Non-pigmented ciliary epithelial cell (primary cell): ENCODE measurements at places on chromosomes 11 and 22.
A peak's percentile ranks its signal among the peaks of the same experiment; 100 is the strongest.

- no peak for DNase-seq
Observed at GRCh38 chr11:17443000-17443399, 33.6 kb downstream of the ABCC8 start.

- DNase-seq, result no peak
Observed at GRCh38 chr11:576811-577610, 741 bp downstream of the PHRF1 start.

GRCh38 chr22:46609175-46609690 lies 11.0 kb upstream of the GRAMD4 start:
- no peak for DNase-seq

GRCh38 chr11:85884581-85885021 lies 29.4 kb downstream of the CCDC83 start:
- no peak for DNase-seq

DNA sequence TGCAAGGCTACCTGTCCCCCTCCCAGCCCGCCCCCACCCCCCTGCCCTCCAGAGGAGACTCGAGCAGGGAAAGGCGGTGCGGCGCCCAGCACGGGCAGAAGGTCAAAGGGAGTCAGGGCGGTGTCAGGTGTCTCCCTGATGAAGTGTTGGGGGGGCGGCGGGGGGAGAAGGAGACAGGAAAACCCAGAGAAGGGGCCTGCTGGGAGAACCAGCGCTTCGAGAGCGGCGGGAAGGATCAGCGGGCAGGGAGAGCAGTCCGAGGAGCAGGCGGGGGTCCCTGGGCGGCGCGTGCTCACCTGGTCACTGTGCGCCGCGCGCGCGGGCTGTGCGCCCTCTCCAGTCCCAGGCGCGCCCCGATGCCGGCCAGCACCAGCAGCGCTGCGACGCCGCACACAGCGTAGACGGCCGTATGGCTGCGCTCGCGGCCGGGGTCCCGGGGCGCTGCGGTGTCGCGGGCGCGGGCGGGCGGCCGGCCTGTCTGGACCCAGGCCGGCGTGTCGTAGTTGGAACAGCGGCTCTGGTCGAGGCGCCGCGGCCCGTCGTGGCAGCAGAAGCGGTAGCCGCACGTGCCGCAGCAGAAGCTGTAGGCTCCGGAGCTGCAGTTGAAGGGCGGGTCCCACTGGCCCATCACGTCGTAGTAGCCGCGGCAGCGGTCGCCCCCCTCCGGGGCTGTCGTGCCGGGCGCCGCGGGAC lies 886 bp downstream of the SHISA8 start:
- DNase-seq, result no peak

DNA sequence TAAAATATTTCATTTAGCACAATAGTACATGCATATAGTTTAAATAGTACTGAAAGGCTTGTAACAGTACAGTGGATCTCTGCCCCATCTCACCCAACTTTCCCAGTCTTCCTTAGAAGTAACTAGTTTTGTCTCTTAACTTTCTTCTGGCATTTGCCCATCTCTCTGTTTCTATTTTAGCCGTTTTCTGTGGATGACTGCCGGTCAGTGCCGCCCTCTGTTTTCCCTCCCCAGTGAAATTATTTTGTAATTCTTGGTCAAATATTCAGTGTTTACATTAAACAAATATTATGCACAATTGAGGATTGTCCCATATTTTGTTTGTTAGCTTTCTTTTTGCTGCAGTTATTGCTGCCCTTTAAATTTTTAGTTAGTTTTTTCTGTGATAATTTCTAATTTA lies 8.3 kb downstream of the PDHX start:
- DNase-seq, result no peak

- peak; percentile 86 for DNase-seq
Observed at GRCh38 chr11:35030716-35031213, 108.2 kb upstream of the CD44 start.

- DNase-seq, result peak; percentile 9
Observed at GRCh38 chr11:18115360-18116127, 9.7 kb upstream of the SAAL1 start.

- no peak for DNase-seq
Observed at GRCh38 chr11:69054397-69055211, 5.9 kb downstream of the TPCN2 start.

- DNase-seq, result no peak
Observed at GRCh38 chr11:125756050-125756449, 10.0 kb downstream of the PATE1 start.

- DNase-seq, result no peak
Observed at GRCh38 chr11:115256397-115257197, 247.6 kb downstream of the CADM1 start.

- no peak for DNase-seq
Observed at GRCh38 chr11:9664276-9665171, 647 bp downstream of the SWAP70 start.

DNA sequence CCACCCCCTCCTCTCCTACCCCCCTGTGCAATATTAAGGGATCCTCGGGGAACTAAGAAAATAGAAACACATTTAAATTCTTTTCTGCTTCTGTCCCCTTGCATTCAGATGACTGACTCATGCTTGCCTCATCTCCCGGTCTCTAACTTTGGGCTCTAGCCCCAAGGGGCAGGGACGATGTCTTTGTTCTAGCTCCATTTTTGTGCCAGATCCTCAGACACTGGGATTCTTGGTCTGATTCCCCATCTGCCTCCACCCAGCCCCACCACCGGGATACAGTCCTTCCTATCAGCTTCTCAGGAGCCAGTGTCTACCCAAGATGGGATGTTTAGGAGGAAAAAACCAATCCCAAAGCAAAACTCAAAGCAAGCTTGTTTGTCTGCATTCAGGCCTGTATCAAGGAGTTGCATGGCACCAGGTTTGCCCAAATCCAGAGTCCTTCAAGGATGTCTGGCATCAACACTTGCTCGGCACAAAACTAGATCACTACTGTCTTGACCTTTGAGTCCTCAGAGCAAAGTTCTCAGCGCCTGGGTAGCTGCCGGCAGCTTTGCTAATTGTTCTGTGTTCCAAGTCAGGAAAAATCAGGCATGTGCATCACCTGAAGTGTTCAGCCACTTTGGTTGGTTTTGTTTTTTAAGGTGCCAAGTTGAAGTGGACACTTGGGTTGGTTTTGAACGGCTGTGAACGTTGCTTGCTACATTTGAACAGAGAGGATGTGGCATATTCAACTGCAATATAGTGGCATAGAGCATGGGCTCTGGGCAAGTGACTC lies 212.8 kb downstream of the DSCAML1 start:
- DNase-seq, result no peak

- no peak for DNase-seq
Observed at GRCh38 chr11:74844865-74845264, 96.2 kb downstream of the RNF169 start.

GRCh38 chr22:32325811-32326237 lies 31.8 kb upstream of the RFPL3 start:
- DNase-seq, result no peak

GRCh38 chr11:20351136-20351535 lies 12.4 kb upstream of the HTATIP2 start:
- DNase-seq, result no peak

DNA sequence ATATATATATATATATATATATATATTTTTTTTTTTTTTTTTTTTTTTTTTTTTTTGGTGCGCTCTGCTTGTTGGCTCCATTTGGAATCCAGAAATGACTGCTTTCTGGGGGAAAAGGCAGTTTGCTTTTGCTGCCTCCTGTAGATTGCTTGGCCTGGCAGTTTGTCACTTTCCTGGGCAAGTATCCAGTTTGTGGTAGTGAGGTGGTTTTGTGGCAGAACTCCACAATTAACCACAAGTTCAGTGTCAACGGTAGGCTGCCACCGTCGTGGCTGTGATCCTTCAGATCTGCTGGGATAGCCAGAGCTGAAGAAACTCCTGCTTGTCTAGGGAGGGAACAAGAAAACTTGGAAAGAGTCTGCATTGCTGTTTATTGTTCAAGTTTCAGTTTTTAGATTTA lies 5.0 kb upstream of the PDE3B start:
- no peak for DNase-seq

GRCh38 chr11:68840661-68841653 lies 759 bp downstream of the CPT1A start:
- DNase-seq, result no peak

DNA sequence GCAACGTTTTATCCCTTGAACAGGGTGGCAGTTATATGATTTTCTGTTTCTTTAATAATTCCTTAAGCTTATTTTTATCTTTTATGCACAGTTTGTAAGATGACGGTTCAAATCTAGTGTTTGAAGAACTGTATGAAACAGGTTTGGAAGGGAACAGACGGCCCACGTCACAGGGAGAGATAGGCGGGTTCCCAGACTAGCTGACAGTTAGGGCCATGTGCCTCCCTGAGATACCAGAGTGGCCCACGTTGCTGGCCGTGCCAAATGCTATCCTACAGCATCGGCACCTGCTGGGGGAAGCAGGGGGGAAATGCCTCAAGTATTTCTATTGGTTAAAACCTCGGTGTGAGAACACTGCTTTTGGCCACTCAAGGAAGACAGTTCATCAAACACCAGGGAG lies 50.2 kb upstream of the BID start:
- no peak for DNase-seq

- no peak for DNase-seq
Observed at GRCh38 chr11:118008271-118008911, 22.2 kb downstream of the IL10RA start.

GRCh38 chr22:48313175-48313830 lies 1514.4 kb downstream of the BRD1 start:
- DNase-seq, result no peak

DNA sequence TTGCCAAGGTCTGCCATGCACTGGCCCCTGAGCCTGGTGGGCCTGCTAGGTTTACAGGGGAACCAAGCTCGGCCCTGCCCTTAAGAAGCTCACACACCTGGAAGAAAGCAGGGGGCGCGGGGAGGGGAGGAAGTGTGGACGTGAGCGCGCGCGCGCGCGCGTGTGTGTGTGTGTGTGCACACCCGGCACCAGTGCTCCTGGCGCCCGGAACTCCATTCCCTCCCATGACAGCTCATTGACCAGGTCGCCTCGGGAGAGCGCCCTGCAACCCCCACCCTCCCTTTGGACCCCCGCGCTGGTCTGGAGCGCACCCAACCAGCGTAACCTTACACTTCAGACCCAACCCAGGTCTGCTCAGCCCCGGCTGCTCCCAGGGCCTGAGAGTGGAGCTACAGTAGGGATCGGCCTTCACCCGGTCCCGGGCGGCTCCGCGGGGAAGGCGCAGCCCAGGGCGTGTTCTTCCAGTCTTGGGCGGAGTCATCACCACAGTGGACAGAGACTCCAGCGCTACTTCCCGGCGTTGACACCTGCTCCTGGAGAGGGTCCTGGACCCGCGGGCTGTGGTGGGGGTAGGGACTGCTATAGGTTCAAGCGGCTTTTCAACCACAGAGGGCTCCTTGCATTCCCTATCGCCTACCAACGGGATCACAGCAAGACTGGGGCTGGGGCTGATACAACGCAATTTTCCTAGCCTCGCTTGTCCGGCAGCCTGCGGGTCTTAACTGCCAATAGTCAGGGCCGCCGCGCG lies 1.5 kb downstream of the GALNT18 start:
- no peak for DNase-seq

DNA sequence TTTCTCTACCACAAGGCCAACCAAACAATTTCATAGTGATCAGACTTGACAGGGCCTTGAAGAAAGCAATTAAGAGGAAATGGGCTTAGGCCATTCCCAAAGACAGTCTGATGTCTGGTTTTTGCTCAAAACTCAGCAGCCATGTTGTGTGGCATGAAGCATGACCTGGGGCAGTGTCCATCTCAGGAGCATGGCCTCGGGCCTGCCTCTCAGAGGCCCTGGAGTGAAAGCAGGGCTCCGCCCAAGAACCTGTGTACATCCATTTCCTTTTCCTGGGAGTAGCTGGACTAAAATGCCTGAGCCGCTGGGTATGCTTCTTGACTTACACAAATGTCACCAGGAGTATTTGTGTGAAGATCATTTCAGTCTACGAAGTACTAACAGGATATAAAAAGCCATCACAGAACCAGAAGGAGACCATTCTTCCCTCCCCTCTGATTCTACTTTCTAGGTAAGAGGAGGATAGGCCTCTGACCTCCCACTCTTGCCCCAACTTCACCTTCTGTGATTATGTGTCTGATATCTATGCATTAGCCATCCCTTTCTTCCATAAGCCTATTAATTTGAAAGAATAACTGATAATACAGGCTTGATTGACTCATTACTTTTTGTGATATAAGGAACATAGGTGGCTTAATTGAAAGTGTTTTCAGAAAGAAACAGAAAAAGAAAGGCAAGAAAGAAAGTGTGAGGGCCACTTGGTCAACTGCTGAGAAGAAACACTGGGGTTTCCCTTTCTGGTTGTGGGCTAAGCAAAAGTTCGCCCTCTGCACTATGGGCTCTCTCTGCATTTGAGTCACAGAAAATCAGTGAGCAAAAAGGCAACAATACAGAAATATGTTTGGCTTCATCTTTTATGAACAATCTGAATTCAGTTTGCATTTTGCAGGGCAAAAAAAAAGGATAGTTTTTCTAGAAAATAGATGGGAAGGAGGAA lies 188.6 kb upstream of the MTMR2 start:
- no peak for DNase-seq

DNA sequence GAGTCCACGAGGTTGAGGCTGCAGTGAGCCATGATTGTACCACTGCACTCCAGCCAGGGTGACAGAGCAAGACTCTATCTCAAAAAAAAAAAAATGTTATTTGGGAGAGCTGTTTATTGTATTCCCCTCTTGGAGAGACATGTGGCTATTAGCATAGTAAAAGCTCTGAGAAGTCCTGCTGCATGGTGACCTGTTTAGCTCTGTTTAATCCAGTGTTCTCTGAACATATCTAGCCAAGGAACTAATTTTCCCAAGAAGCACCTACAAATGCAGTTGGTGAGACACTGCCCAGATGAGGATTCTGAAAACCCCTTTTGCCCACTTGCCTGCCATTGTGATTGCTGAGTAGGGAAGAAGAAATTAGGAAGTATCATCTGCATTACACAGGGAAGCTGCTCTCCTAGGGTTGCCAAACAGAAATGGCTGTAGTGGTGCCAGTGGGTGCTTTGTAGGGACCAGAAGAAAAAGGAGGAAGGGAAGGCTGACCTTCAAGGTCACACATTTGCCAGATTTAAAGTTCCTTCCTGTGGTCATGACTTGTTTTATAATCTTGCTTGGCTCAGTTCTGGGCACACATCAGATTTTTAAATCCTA lies 15.7 kb downstream of the TIMP3 start:
- no peak for DNase-seq

DNA sequence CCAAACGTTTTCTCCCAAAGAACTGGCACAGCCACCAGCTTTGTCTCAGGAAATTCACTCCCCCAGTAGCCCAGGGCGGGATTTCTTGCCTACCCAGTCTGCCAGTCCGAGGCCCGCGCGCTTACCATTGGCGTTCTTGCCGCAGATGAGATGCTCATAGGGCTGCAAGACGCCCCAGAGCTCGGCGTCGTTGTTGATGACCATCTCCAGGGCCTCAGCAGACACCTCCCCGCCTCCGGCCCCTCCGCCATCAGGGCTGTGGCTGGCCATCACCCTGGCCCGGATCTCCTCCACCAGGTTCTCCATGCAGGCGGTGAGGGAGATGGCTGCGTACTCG lies 1.3 kb downstream of the ABTB2 start:
- DNase-seq, result no peak

- DNase-seq, result no peak
Observed at GRCh38 chr11:79487412-79487811, 46.6 kb upstream of the TENM4 start.
